ENCODE measurements at places on chromosomes 16 and 17.

GRCh38 chr16:31420037-31420436, 8.1 kb downstream of the COX6A2 start:
- DNase-seq, result no peak

DNA sequence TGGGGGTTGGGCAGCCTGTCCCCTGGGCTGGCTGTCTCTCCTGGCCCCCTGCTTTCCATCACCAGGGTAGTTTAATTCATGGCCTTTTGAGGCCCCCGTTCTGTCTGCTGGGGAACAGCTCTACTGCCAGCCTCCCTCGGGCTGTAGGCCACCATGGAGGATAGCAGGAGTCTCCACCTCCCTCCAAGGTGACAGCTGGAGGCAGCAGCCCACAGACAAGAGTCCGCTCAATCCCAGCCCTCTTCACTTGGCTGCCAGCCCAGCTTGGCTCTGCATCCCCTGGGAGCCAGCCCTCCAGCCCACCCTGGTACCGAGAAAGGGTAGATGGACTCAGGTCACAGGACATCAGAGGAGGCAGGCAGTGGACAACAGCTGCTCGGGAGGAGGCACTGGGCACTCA, 194.6 kb upstream of the SDK2 start:
- no peak for DNase-seq

- no peak for DNase-seq
Observed at GRCh38 chr16:14353340-14353739, 276.7 kb downstream of the PARN start.

- no peak for DNase-seq
Observed at GRCh38 chr16:4531811-4532210, 6.8 kb downstream of the CDIP1 start.

GRCh38 chr17:57665696-57666095, 79.4 kb downstream of the CCDC182 start:
- DNase-seq, result no peak

DNA sequence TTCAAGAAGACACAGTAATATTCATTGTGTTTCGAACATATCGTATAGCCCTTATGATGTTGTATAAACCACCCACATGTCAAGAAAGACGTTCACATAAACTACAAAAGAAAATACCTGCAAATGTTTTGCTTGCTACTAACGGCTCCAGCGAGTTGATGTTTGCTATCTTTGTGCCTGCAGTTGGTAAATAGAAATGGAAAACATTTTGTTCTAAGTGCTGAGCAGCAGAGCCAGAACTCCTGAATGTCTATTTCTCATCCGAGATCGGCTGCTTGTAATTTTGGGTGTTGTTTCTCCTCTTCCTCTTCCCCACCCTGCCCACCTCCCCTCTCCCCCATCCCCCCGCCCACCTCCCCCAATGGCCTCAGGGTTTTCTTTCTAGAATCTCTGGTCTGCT, 5.0 kb downstream of the SYT17 start:
- DNase-seq, result no peak

DNA sequence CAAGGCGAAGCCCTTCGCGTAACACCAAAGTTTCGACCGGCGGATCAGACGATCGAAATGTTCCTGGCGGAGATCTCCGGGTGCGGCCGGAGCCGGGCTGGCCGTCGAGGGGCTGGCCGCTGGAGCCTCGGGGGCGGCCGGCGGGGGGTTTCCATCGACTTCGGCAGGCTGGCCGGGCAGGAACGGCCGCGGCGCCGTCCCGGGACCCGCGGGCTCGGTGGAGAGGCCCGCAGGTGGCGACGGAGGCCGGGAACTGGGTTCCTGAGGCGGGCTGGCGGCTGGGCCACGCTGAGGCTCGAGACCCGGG, 1.1 kb downstream of the EPOP start:
- DNase-seq, result no peak

DNA sequence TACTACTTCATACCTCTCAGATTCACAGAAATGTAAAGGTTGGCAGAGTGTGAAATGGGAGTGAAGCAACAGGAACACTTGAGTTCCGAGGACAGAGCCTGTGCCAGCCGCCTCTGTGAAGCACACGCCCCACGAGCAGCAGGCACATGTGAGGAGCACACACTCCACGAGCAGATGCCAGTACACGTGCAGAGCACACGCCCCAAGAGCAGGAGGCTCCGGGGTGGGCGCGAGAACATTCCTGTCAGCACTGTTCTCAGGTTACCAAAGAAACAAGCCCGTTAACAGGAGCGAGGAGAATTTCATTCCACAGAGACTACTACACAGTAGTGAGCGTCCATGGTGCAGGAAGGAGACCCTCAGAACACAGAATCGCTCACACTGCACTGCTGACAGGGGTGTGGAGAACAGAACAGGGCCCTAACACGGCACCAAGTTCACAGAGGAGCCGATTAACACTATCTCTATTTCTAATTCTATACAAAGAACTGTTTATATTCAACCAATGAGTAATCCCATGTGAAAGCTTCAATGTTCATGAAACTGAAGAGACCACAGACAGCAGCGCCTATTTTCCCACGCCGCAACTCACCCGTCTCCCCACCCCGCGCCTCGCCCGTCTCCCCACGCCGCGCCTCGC, 40.1 kb downstream of the KLHDC4 start:
- DNase-seq, result peak; percentile 40

DNA sequence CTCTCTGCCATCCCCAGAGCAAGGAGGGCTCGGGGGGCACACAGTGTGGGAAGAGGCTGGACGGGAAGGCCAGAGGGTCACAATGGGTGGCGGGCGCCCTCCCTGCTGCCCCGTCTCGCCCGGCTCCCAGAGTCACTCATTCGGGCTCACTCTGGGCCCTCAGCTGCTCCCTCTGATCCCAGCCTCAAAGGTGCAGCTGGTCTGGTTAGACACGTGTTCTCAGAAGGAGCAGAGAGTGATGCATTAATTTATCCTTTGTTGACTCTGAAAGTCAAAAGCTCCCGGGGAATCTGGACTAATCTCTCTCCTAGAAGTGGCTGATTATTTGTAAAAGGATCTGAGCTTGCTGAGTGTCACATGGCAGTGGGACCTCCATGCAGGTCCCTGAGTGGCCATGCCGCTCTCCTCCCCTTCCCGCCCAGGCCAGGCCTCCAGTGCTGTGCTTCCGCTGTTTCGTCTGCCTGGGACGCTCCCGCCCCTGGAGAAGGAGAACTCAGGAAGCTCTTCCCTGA, 87.5 kb downstream of the SEC14L1 start:
- no peak for DNase-seq

DNA sequence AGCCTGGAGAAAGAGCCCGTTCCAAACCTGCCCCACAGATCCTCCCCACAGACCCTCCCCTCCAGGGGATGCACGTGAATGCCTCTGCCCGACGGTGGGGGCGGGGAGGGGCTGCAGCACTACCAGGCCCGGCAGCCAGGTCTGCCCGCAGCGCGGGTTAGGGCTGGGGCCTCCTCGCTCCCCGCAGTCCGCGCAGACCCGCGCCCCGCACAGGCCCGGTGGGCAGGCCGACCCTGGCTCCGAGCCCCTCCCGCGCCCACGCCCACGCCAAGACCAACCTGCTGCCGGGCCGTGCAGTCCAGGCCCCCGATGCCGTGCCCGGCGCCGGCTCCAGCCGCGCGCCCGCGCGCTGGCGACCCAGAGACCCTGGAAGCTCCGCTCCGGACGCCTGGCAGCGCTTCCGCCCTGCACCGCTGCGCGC, at the start of gene RPUSD1:
RPUSD1 (minus strand) TSS at position 404 of the 421 bp plus-strand sequence. CDS start 644 bp downstream, outside the sequence.
- DNase-seq, result no peak

DNA sequence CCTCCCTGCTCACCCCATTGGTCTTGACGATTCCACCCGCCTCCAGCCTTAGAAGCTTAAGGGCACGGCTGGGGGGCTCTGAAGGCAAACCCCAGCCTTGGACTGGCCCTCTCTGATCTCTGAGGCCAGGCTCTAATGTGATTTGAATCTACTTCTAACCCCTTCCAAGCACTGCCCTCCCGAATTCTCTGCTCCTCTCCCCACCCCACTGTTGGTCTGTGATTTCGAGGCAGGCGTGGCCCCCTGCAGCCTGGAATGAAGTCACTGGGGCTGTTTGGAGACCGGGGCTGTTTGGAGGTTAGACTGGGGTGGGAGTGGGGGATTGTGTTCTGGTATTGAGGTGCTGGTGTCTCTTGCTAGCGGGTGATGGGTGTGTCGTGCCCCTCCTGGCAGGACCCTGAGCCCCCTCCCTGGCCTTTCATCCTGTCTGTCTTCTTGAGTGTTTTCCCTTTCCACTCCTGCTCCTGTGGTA, 2.2 kb downstream of the GRB7 start:
- DNase-seq, result no peak

DNA sequence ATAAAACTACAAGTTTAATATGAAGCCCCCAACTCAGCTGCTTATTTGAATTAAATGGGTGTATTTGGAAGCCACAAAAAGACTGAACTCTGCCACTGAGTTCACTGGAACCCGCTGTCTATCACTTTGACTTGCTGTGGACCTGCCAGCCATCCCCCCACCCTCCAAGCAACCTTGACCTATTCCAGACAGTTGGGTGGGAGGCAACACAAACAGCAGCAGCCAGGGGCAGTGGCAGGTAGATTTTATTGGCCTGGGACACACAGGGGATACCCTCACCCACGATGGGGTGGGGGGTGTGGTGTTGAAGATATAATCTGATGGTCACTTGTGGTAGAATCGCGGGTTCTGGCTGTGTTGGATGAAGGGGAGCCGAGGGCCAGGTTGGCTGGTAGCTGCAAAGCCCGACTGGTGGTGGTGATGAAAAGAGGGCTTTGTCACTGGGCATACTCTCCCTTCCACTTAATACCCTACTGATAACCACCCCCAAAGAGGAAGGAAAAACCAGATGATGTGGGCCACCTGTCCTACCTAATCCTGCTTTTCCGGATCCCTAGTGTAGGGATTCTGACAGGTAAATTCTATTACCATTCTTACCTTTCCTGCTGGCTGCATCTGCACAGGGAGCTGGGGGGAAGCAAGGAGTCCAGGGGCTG, 2.6 kb downstream of the GPS2 start:
- no peak for DNase-seq

GRCh38 chr16:24070851-24071250, 185.3 kb upstream of the CACNG3 start:
- DNase-seq, result no peak

GRCh38 chr16:81938326-81939163, 72.7 kb downstream of the SDR42E1 start:
- DNase-seq, result no peak

- DNase-seq, result no peak
Observed at GRCh38 chr17:79113699-79114457, 39.3 kb downstream of the ENGASE start.

DNA sequence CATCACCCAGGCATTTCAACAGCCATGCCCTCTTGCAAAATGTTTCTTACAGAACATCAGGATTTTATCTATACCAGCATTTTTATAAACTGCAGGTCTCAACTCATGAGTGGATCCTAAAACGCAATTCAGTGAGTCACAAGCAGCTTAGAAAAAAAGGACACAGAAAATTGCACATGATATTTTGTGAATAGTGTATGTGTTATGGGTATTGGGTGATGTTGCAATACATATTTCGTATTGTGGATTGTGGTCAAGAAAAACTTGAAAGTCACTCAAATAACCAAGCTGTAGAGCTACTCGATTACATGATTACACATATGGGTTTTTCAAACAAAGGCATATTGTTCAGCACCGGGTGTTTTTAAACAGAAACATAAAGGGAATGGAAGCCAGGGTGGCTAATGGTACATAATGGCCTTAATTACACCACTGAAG, 1.4 kb downstream of the WIPI1 start:
- peak; percentile 19 for DNase-seq

- no peak for DNase-seq
Observed at GRCh38 chr17:63452046-63452961, 6.2 kb upstream of the CYB561 start.

DNA sequence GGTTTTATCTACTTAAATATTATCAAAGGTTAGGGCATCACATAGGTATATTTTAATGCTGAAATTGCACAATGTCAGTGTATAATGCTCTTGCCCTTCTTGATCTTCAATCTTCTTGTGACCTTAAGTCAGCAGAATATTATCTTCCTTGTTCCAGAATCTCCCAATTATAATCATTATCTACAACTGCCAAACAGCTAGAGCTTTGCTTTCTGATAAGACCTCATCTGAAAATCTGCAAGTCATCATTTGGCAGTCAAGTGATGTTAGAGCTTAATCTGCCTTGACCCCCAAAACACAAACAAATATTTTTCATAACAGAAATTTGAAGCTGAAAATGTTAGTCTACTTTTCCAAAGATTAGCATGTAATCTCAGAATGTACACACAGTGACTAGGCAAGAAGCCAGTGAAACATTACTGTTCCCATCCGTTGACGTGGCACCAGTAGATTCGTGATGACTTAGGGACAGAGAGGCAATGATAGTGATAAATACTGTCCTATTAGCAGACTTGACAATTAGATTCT, 19.8 kb downstream of the REXO5 start:
- no peak for DNase-seq

Data from CD8-positive, alpha-beta T cell (primary cell).